CD4-positive, alpha-beta T cell treated with Interferon gamma for 1 hour (primary cell): ENCODE measurements at places on chromosomes 1 and 21.

DNA sequence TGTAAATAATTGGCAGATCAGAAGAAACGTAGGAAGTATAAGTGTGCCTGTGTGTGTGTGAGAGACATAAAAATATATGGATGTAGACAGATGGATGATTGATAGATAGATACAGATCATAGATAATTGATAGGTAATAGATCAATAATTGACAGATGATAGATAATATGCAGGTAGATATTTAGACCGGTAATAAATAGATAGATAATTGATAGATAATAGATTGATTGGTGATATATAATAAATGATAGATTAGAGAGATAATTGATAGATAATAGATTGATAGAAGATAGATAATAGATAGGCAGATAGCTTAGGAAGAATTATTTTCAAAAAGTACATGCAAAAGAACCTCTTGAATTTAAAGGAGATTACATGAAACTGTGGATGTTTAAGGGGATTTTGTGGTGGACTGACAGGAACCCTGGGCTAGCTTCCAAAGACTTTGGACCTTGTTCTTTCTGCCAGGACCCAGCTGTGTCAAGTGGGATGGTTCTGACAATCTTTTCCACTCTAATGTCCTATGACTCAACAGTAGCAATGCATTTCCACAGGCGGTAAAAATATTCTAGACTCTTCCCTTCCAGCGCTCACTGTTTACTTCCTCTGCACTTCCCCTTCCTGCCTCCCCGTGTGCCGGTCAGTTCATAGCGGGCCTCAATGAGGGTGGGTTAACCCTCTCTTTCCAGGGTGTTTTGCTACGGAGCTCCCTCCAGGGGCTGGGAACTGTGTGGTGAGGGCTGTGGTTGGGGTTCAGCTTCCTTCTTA lies 39.4 kb downstream of the KCNJ15 start:
- DNase-seq = no peak

DNA sequence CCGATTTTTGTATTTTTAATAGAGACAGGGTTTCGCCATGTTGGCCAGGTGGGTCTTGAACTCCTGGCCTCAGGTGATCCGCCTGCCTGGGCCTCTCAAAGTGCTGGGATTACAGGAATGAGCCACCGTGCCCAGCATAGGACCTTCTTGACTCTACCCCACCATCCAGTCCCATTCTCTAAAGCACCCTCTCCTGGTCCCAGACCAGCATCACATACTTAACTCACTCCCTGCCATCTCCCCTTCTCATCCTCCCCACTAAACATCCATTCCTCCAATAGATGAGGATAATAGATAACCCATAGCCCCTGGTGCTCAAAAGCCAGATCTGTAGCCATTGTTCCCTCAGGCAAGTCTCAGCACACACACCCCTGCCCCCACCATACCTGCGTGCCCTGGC lies 2.1 kb downstream of the ENTREP3 start:
- DNase-seq = no peak

DNA sequence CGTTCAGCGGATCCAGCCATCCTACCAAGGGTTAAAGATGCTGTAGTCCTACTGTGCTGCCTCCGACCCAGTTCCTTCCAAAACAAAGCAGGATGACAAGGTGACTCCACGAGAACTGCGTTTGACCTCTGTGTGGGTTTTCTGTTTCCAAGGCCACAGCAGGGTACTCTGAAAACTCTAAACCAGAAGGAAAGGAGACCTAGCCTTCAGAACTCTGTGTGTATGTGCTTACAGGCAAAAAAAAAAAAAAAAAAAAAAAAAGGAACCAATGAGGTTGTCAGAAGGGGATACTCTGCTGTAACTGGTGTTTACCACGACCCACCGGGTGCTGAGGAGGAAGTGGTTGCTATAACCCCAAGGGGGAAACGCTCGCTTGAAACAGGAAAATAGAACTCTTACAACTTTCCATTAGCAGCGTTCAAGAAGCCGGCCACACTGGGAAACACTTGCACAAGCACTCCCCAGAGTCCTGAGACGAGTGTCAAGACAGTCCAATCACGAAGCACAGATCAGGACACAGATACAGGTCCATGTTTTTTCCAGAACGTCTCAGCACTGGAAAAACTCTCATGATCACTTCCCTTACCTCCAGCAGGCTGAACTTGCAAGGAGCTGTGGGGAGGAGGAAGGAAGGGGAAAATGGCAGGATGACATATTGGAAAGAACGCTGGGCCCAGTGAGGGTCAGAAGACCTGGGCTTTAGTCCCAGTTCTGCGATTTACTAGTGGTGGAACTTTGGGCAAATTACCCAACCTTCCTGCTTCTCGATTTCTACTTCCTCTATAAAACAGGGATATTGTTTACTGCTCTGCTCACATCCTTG lies 64.0 kb downstream of the ITPKB start:
- peak; percentile 87 for DNase-seq

GRCh38 chr1:173038875-173039554 lies 11.7 kb downstream of the TNFSF18 start:
- no peak for DNase-seq

DNA sequence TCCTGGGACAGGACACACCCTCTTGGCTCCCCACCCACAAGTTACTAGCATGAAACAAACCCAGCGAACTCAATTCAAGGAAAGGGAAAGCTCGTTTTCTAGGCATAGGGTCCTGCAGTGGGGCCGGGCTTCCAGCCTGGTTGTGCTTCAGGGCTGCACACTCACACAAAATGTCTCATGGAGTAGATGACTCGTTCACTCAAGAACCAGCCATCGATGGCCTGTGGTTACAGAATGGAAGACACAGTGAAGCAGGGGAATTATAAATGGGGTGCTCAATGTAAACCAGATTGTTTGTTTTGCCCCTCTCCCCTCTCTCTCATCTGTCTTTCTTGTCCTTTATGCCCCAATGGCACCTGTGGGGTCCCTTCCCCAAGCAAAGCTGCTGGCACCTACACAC lies 56.0 kb upstream of the COX20 start:
- DNase-seq = no peak

GRCh38 chr1:1567891-1568291 lies 6.8 kb downstream of the SSU72 start:
- no peak for DNase-seq

DNA sequence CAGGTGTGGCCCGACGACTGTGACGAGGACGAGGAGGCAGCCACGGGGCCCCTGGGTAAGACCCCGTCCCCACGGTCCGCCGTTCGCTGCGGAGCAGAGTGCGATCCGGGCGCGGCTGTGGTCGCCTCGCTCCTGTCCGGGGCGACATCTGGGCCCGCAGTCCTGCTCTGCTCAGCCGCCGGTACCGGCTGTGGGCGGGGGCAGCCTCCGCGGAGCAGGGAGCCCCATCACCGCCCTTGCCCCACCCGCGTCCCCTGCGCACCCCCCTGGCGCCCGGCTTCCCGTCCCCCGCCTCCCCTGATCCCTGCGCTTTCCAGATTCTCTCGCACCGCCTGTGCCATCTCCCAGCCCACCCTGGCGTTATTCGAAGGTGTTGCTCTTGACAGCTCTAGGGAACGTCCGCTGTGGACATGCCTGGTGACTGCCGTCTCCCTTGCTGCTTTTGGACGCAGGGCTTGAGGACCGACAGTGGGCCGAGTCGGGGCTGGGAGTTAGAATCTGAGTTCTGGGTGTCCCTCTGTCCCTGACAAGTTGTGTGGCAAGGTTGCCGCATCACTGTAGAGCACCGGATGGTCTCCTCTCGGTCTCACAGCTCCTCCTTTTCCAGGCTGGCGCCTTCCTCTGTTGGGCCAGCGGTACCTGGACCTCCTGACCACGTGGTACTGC lies 596 bp downstream of the TOR3A start:
- peak; percentile 14 for DNase-seq

GRCh38 chr1:107365527-107366240 lies 224.8 kb downstream of the NTNG1 start:
- DNase-seq = no peak

- DNase-seq = no peak
Measured at GRCh38 chr1:236997882-236998281, 6.4 kb downstream of the MT1HL1 start.

- no peak for DNase-seq
Measured at GRCh38 chr1:3971981-3972380, 71.9 kb upstream of the C1orf174 start.

- DNase-seq = peak; percentile 59
Measured at GRCh38 chr1:235998812-235999211, 66.1 kb downstream of the NID1 start.

DNA sequence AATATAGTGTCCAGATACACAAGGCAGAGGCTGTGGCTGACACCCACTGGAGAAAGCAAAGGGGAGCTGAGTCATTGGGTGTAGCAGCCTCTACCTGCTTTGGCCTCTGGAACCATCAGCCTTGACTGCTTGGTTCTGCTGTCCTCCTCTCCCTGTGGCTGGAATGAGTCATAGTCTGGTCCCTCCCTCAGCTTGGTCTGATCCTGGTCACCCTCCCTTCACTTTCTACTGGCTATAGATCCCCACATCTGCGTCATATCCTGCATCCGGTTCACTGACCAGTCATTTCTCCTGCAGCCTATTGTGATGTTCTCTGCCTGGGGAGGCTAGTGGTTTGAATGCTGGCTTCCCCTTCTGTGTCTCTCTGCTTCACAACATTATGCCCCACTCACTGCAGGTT lies 372.8 kb upstream of the DAB1 start:
- no peak for DNase-seq

- DNase-seq = peak; percentile 31
Measured at GRCh38 chr1:204377800-204378668, 18.3 kb upstream of the PLEKHA6 start.

GRCh38 chr1:178659789-178660208 lies 65.2 kb upstream of the RALGPS2 start:
- DNase-seq = no peak

DNA sequence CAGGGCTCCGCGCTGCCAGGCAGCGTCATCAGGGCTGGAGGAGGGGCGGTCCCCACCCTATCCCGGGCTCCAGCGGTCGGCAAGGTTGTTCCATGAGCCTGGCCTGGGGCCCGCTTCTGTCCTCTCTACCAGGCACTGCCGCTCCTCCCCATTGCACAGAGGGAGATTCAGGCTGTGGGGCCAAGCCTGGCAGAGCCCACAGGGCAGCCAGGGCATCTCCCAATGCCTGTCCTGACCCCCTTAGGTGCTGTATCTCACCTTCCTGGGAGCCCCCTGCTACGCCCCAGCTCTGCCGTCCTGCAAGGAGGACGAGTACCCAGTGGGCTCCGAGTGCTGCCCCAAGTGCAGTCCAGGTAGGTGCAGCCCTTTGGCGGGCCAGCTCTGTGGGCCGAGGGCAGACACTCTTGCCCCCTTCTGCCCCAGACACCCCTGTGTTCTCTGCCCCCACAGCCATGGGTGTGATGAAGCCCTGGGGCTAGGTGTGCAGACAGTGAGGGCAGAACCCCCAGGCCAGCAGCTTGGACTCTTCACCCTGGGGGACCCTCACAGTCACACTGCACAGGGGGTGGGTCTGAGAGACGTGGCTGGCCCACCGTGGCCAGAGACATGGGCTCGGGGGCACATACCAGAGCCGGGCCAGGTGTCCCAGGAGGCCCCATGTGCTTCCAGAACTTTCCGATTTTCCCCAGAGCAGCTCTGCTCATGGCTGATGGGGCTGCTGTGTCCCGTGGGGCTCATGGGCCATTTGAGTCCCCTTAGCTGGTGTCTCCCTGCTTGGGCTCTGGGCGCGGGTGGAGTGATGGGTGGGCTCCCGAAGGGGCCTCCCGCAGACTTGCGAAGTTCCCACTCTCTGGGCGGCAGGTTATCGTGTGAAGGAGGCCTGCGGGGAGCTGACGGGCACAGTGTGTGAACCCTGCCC lies 1.6 kb downstream of the TNFRSF14 start:
- DNase-seq = no peak

- DNase-seq = no peak
Measured at GRCh38 chr1:63888984-63889383, 115.2 kb downstream of the ROR1 start.

DNA sequence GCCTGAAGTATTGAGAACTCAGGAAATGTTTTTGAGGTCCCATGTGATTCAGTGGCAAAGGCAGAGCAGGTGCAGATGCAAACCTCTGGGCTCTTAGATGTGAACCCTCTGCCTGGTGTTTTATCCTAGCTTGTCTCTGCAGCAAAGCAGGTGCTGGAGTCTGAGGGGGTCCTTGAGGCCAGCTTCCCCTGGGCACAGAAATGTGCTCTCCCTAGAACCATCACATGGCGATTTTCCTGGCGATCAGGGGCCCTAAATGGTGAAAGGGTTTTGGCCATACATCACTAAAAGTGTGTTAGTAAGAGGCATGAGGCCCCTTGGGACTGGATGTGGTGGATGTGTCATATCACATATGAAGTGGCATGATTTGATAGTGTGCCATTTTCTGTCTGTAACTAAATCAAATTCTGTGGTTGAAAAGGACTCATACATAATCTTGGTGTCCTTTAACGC lies 144.8 kb downstream of the ST6GALNAC3 start:
- DNase-seq = no peak

GRCh38 chr1:56413671-56414199 lies 165.6 kb downstream of the PLPP3 start:
- DNase-seq = no peak

DNA sequence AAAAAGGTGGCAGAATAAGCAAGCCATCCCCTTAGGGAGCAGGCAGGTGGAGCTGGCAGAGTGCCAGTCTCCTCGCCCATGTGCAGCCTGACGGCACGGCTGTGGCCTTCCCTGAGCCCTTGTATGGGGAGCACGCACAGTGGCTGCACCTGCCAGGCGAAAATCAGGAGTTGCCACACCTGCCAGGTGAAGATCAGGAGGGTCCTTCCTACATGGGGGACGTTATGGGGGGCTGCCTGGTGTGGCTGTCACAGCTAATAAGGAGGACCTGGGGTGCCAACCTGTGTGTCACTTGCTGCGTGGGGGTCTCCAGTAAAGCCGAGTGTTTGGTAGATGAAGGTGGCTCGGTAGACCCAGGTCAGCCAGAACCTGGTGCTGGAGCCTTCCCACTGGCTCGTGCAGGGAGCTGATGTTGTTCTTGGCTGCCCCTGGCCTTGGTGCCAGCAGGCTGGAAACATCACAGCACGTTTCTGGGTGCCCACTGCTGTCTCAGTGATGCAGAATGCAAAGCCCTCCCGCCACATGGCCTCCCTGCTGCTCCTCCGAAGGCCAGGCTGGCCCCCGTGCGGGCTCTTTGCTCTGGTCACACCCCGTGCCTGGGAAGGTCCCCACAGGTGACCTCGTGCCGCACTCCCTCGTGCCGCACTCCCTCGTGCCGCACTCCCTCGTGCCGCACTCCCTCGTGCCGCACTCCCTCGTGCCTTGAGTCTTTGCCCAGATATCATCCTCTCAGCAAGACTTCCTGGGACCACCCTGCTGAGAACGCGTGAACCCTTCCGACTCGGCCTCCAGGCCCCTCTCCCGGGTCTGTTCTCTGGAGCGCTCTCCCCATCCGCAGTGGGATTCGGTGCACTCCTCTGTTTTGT lies 55.4 kb downstream of the SLC37A1 start:
- DNase-seq = no peak
